Stimulated activated CD4-positive, alpha-beta T cell treated with anti-CD3 and anti-CD28 coated beads, TNF-alpha, amount 100 ng/mL, for 1 hour (primary cell): ENCODE measurements at places on chromosomes 4 and X.

DNA sequence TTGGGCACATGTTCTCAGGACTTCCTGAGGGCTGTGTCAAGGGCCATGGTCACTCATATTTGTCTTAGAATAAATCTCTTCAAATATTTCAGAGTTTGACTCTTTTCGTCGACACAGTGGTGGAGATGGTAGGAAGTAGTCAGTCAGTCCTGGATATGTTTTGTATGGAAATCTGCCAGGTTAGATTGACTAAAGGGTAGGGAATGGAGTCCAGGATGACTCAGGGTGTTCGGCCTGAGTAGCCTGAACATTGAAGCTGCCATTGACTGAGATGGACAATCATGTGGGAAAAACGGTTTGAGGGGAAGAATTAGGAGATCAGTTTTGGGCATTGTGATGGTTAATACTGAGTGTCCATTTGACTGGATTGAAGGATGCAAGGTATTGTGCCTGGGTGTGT, 177.1 kb upstream of the CENPE start:
- DNase-seq, result no peak

DNA sequence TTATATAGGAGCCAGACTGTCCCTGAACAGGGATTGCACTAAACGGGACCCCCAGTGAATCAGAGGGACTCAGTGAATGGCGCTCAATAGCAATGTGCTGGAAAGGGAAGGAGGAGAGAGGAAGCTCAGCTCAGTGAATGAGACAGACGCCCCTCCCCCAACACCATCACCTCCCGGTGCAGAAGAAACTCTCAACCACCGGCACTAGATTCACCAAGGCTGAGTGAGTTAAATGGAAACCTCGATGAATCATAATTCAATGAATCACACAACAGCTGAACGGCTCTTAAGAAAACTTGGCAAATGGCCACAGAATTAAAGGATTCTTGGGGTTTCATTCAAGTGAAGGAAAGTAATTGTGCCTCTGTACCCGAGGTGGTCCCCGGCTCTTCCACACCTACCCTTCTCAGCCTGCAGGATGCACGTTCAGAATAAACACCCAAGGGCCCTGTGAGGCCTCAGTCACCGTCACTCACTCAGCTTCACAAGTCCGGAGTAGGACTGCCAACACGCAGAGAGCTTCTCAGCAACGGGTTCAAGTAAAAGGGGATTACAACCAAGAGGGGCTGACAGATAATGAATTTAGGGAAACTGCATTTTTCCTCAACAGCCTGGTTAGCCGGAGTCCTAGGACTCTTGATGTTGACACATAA, 29.3 kb downstream of the CRMP1 start:
- DNase-seq, result peak; percentile 21

DNA sequence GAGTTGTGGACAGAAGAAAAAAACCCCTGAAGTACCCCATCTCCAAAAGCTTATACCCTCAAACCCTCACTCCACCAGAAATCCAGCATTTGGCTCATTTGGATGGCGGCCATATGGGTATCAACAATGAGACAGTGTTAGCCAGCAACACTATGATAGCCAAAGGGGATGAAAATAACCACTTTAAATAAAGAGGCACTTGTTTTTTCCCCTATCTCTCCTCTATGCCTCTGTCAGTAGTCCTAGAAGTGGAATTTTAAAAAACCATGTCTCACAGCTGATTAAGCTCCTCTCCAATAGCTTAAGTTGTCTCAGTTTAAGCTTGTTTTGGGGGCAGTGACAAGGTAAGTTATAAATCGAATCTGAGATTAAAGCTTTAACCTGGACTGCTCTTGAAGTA, 124.0 kb downstream of the MOSPD2 start:
- DNase-seq, result no peak

- DNase-seq, result no peak
These were observed 48.3 kb downstream of the RAB33B start for GRCh38 chr4:139501927-139502899.

- no peak for DNase-seq
These were observed 34.7 kb upstream of the PLAC1 start for GRCh38 chrX:134692990-134693389.

GRCh38 chr4:70863099-70863790, 23.6 kb upstream of the GRSF1 start:
- no peak for DNase-seq

DNA sequence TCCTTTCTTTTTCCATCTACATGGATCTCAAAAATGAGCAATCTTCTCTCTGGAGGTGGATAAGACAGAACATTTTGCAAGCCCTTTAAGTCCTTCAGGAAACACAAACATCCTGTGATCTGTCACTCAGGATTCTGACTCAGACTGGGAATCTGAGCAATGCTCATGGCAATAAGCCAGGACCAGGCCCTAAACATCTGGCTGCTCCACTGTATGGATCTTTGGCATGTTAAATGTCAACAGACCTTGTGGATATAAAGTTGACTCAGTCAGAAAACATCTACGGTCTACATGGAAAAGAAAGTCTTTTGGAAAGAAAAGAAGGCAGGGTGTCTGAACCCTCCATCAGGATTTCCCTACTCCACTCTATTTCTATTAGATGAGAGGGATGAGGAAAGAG, 17.8 kb upstream of the CHIC2 start:
- no peak for DNase-seq

DNA sequence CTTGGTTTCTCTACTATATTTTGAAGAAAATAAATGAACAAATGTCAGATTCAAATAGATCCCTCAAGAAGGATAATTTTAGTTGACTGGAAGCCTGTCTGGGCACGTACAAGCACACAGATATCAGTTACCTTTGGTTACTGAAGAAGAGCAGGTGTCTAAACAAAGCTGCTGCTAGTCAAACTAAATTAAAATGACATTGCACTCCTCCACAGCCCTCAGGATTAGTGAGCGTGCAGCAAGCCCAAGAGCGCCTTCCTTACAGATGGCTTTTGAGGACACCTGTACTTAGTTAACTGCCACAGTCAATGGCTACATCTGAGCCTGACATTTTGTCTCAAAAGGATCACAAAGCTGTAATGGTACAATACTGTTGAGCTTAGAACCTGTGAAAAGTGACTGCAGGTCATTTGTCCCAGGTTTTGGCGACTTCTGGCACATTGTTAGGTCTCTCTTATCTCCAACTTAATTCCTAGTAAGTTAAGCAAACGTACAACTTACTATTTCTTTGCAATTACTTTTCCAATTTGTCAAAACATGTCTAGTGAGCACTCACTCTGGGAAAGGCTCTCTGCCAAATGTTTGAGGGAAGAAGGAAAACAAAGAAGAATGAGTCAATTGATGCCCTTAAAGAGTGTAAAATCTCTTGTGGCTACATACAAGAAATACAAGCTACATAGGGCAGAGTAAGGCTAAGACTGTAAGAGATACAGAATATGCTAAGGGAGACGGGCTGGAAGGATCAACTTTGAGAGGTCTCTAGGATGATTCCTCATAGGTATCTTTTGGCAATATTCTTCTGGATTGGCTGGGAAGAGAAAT, 25.6 kb upstream of the DAPP1 start:
- no peak for DNase-seq

DNA sequence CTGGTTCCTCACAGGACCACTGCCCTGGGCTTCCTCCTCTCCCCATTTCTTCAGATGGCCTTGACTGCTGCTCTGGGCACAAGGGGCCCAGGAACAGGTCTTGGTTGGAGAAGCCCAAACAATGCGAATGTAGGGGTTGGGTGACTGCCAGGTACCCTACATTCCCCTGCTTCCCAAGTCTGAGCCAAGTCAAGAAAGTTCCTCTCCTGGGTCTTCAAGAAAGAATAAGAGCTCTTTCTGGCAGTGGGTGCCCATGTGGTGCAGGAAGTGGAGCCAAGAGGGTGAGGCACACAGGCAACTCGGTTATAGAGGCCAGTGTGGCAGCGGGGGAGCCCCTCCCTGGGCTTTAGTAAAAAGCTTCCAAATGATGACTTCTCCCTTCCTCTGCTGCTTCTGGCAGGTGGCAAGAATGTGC, 2.7 kb downstream of the SLC34A2 start:
- DNase-seq, result no peak

DNA sequence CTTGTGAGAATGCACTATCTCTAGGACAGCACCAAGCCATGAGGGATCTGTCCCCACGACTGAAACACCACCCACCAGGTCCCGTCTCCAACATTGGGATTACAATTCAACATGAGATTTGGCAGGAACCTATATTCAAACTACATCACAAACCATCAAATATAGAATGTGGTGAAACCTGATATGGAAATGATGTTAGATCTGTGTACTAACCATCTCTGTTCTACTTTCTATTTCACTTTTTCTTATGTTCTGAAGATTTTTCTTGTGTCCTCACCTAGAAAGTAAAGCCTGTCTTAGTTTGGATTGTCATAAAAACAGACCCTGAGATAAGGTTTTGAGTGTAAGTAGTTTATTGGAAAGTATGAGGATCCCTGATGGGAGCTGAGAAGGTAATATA, 37.8 kb upstream of the TACR3 start:
- DNase-seq, result no peak

DNA sequence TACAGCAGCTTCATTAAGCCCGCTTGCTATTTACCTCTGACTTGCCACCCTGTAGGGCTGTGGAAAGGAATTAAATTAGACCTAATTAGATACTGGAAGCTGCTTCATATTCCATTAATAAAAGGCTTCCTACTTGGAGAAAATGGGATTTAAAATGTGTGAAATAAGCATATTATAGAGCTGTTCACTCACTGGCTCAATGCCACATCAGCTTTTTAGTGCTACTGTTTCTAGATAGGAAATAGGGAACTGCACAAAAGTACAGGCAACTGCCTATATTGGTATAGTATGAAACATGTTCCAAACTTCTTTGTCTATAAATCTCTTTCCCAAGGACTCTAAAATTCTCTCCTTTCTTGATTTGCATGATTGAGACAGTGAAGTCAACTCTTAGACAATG, 407.9 kb upstream of the AADAT start:
- no peak for DNase-seq

- peak; percentile 13 for DNase-seq
These were observed 17.0 kb upstream of the TMEM154 start for GRCh38 chr4:152696764-152697261.

GRCh38 chr4:22434895-22435294, 81.0 kb downstream of the ADGRA3 start:
- no peak for DNase-seq

- DNase-seq, result no peak
These were observed 33.8 kb downstream of the CEP44 start for GRCh38 chr4:174317531-174317930.

GRCh38 chr4:156422576-156422975, 468.9 kb upstream of the CTSO start:
- no peak for DNase-seq

- no peak for DNase-seq
These were observed 67.1 kb downstream of the PPP2R2C start for GRCh38 chr4:6405397-6405706.

- no peak for DNase-seq
These were observed 81.7 kb downstream of the RTL5 start for GRCh38 chrX:72050011-72050410.

- DNase-seq, result no peak
These were observed at the start of gene WNK3 for GRCh38 chrX:54357414-54358377. TSS of gene WNK3 (minus strand) at chrX:54358046.

DNA sequence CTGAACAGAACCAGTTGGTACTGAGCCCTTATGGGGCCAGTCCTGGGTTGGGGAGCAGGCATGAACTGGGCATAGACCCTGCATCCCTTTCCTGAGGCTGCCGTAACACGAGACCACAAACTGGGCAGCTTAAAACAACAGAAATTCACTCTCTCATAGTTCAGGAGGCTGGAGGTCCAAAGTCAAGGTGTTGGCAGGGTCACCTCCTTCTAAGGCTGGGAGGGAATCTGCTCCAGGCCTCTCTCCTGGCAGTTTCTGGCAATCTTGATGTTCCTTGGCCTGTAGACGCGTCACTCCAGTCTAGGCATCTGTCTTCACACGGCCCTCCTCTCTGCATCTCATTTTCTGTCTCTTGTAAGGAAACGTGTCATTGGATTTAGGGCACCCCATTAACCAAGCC, 19.8 kb upstream of the SORCS2 start:
- DNase-seq, result no peak
